ENCODE measurements at places on chromosomes 2 and 18.

DNA sequence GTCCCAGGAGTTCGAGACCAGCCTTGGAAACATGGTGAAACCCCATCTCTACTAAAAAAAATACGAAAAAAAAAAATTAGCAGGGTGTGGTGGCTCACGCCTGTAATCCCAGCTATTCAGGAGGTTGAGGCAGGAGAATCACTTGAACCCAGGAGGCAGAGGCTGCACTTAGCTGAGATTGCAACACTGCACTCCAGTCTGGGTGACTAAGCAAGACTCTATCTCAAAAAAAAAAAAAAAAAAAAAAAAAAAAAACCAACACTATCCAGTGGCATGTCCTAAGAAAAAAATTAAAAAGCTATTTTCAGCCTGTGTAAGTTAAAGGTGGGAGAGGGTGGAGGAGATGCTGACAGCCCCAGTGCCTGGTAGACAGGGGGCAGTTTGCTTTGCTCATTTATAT is 32.2 kb upstream of the REL start:
- no peak for DNase-seq

DNA sequence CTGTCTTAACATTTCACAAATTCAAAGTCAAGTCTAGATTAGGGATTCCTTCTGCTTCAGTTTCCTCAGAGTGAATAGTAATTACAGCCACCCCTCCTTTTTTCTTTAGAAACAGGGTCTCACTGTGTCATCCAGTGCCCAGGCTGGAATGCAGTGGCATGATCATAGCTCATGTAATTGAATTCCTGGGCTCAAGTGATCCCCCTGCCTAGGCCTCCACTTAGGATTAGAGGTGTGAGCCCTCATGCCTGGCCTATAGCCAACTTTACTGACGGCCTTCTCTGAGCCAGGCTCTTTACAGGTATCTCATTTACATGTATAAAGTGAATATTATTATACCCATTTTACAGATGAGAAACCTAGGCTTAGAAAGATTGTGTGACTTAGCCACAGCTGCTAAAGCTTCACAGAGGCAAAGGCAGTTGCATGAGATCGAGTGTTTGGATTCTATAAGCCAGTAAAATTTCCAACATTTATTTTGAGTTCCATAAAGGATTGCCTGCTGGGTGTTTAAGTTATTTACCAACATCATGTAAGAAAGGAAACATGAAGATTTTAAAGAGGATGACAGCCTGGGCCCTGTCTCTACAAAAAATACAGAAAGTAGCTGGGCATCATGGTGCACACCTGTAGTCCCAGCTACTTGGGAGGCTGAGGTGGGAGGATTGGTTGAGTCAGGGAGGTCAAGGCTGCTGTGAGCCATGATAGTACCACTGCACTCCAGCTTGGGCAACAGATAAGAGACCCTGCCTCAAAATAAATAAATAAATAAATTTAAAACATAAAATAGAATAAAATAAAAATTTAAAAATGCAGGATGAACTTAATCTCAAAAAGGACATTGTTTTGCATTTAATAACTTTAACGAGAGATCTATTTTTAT is 1.8 kb downstream of the ENOSF1 start:
- DNase-seq, result no peak

DNA sequence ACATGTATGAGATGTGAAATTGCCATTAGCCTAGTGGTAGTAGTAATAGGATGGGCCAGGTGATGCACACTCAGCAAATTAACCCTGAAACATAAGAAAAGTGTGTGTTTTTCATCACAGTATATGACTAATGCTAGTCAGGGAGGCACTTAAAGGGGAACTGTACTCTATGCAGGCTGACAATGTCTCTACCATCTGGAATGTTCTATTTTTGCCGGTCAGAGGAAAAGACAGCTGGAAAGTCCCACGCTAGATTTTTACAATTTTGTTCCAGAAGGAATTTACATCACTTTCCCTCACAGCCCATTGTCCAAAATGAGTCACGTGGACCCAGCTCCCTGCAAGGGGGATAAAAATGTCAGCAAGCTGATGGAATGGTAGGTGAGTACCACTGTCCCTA is 746.3 kb upstream of the CHAC2 start:
- no peak for DNase-seq

DNA sequence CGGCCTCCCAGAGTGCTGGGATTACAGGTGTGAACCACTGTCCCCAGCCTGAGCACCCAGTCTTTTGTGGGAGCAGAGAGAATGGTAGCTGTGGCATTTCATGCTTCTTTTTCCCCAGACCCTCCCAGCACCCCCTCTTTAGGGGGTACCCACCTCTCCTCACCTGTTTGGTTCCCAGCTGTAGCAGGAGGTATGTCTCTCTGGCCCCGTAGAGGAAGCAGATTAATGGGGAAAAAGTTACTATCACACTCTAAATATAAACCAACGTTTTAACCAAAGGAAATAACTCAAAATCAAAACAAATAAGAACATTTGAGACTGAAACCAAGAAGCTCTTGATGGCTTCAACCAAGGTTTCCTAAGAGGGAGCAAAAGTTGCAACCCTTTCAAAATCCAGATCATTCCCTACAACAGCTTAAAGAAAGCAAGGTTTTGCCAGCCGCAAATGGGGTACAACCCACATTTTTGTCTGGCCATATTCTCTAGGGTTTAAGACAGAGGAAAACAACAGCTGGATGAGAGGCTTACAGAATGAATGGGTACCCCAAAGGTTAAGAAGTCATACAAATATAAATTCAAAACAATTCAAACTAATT is 8.0 kb downstream of the RNF125 start:
- no peak for DNase-seq

DNA sequence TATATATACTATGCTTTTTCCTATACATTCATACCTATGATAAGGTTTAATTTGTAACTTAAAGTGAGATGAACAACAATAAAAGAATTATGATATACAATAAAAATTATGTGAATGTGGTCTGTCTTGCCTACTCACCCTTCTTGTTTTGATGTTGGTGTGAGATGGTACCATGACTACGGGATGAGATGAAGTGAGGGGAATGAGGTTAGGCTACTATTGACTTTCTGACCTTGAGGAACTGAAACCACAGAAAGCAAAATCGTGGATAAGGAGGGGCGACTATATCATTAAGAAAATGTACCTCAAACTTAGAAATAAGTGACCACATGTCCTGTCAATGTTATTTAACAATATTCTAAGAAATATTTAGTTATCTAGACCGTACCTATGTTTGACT is 103.9 kb upstream of the PPP1CB start:
- DNase-seq, result no peak

DNA sequence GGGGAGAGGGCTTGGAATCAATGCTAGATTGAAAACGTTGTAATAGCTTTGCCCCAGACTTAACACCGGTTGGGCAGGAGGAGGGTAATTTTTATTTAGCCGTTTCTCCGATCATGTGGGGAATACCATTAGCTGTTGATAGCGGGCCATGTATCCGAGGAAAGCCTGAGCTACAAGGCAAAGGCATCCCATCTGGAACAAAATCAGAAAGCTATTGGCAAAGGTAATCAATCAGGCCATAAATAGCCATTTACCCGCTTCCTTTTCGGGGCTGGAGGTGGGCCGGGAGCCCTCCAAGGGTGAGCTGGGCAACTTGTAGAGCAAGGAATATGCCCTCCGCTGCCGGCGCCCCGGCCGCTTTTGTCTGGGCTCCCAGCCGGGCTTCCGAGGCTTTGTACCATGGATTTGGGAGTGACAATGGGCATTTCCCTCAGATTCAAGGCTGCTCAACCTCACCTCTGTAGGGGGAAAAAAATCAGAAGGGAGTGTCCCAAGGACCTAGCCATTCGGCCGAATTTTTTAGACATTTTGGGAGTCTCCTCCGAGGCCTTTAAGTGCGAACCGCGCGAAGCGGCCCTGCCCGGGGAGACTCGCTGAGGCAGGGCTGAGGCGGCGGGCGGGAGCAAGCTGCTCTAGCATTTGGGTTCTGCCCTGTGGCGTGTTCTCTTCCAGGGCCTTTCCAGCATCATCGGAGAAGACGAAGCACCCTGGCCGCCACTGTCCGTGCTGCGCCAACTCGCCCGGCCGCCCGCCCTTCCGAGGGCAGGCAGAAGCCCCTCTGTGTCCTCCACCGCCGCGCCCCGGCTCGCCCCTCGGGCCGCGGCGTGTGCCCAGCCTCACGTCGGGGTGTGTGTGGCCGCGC is 1.1 kb upstream of the HOXD9 start:
- no peak for DNase-seq

DNA sequence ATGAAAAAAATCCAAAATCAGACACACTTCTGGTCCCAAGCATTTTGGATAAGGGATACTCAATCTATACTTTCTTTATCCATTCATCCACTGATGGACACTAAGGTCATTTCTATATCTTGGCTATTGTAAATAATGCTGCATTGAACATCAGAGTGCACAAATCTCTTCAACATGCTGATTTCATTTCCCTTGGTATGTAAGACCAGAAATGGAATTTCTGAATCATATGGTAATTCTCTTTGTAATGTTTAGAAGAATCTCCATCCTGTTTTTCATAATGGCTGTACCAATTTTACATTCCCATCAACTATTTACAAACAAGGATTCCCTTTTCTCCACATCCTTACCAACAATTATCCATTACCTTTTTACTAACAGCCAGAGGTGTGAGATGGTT is 33.7 kb upstream of the MCM6 start:
- DNase-seq, result peak; percentile 13

DNA sequence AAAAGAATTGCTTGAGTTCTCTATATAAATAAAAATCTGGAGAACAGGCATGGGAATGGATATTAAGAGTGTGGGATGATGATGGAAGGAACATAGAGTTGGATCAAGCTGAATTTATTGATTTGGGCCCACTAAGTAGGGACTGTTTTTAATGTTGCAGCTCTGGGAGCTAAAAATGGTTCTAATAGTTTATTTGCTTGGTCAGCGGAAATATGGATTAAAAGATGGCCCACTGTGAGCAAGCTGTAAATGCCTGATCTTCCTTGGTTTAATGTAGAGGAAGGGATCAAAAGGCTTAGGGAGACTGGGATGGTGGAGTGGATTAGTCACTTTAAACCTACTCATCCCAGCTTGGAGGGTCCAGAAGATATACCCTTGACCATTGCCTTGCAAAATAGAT is 429.4 kb upstream of the NXPH2 start:
- no peak for DNase-seq

DNA sequence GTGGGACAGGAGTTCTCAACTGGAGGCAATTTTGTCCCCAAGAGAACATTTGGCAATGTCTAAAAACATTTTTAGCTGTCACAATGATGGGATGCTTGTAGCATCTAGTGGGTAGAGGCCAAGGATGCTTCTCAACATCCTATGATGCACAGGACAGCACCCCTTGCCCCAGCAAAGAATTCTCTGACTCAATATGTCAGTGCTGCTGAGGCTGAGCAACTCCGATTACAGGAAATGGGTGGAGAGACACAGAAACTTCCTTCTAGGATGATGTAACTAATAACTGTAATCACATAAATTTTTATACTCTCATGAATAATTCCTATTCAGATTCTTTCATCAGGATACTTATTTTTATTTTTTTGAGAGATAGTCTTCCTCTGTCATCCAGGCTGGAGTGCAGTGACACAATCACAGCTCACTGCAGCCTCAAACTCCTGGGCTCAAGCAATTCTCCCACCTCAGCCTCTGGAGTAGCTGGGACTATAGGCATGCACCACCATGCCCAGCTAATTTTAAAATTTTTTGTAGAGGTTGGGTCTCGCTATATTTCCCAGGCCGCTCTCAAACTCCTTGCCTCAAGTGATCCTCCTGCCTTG is 120.3 kb upstream of the ACAA2 start:
- no peak for DNase-seq

GRCh38 chr2:63738019-63738418 is 103.7 kb upstream of the UGP2 start:
- DNase-seq, result no peak

DNA sequence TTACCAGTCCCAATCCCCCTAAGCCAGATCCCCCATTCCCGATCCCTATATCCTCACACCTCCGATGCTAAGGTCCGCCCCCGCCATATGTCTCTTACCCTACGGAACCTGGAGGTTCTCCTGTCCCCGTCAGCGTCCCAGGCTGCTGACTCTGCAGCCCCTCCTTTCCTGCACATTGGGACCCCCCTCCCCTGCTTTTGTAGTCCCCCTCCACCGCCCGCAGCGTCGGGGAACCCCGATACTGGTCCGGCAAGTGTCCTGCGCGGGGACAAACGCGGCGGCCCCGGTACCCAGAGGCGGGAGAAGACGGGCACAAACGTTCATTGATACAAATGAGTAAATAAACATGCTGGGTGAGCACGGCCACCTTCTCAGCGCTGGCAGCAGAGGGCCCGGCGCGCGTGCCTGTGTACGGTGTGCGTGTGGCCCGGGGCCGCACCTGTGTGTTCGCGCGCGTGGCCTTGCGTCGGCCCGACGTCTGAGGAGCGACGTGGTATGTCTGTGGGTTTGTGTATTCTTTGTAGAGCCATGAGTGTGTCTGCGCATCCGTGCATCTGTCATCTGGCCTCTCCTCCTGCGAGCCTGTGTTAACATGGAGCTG is 2.0 kb upstream of the CYP26B1 start:
- DNase-seq, result no peak

- DNase-seq, result peak; percentile 39
These were observed 83.7 kb downstream of the SDC1 start for GRCh38 chr2:20141056-20141762.

- no peak for DNase-seq
These were observed 73.1 kb downstream of the MEMO1 start for GRCh38 chr2:31937741-31938140.

GRCh38 chr2:157900203-157900602 is 24.1 kb upstream of the ACVR1 start:
- DNase-seq, result no peak

DNA sequence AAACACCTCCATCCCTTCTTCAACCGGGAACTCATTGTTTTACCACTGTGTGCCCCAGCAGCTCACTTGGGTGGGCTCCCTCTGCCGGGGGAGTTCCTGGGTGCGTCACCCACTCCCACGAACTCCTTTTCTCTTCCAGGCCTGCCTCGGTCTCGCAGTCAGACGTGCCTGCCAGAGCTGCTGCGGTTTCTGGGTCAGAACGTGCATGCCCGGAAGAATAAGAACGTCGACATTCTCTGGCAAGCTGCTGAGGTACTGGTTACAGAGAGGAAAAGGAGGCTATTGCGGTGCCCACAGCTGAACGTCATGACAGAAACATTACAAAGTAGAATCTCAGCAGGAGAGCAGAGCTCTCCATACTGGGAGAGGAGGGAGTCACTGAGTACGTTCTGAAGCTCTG is 35.6 kb downstream of the COA5 start:
- no peak for DNase-seq

DNA sequence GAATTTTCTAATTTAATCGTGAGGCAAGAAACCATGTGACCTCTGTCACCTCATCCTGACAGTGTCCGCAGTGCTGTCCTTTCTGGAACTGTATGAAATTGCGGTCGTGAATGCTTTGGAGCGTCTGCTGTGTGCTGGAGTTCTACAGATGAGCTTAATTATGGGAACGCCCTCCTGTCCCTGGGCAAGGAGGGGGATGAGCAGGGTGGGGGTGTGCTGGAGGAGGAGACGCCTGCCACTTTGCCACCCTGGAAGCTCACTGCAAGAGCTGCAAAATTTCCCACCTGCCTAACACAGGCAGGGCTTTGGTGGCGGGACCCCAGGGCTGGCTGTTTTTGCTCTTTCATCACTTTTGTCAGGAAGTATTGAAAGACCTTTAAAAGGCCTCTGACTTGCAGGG is 6.5 kb downstream of the LPIN1 start:
- no peak for DNase-seq

Data from SW 1271 (cell line).